Activated T-cell treated with anti-CD3 and anti-CD28 coated beads for 48 hours (primary cell): ENCODE measurements at places on chromosomes 6 and 20.

GRCh38 chr20:63119963-63120807 is 95.7 kb downstream of the YTHDF1 start:
- DNase-seq = no peak

DNA sequence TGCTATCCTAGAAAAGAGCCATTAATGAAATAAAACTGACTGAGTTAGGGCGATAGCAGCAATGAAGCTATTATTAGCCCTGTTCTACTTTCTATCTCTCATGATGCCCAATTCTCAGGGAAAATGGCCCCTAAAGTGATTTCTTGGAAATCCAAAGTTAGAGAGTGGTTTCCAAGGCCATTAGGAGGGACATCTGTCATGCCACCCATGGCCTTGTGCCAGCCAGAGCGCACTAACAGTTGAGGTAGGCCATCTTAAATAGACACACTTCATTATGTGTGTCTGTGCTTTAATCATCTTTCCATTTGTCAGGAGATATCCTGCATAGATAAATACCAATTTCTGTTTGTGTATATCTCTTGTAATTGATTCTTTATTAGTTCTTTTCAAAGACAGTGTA is 261.6 kb downstream of the NRN1 start:
- no peak for DNase-seq

DNA sequence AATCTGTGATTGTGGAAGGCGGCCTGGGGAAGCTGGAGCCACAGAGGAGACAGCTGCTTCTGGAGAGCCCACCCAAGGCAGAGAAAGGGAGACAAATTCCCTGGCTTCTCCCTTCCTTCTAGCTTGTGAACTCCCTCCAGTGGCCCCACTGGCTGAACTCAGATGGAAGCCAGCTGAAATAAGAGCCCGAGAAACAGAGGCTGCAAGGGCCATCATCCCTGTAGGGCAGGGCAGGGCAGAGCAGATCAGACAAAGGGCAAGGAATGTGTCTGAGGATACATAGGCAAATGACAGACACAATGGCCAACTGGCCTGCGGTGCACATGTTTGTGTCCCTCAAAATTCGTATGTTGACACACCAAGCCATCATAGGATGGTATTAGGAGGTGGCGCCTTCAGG is 25.3 kb downstream of the MDFI start:
- DNase-seq = no peak

DNA sequence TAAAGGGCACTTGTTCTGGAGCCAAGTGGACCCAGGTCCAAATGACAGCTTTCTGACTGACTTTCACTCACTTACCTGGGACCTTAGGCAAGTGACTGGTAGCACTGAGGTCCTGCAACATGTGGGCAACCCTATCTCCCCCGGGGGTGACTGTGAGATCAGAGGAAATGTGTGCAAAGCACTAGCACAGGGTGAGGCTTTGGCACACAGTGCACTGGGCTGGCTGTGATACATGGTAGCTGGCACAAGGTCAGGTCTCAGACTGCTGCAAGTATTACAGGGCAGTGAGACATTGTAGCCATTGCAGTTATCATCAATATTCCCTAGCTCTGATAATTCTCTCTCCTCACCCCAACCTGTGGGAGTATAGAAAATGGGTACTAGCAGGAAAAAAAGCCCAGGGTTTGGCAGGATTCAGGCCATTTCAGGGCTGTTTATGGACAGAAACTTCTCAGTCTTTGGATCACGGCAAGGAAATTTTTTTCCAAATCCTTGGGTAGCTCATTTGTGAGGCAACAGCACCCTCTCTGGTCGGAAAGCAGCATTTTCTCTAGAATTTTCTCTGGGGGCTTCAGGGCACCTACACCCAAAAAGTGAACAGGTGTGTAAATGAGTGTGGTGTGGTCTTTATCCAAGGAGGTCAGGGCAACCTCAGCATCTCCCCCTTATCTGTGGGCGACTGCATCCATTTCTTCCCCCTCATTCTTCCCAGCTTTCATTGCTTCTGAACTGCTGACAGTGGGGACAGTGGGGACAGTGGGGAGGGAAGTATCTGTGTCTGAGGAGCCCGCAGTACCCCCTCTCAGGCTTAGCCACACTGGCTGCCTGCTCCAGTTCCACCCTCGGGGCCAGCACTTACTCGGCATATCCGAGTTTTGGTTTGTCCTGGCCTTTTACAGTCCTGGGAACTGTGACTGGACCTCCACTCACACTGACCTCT is 148.7 kb upstream of the PHACTR3 start:
- no peak for DNase-seq

DNA sequence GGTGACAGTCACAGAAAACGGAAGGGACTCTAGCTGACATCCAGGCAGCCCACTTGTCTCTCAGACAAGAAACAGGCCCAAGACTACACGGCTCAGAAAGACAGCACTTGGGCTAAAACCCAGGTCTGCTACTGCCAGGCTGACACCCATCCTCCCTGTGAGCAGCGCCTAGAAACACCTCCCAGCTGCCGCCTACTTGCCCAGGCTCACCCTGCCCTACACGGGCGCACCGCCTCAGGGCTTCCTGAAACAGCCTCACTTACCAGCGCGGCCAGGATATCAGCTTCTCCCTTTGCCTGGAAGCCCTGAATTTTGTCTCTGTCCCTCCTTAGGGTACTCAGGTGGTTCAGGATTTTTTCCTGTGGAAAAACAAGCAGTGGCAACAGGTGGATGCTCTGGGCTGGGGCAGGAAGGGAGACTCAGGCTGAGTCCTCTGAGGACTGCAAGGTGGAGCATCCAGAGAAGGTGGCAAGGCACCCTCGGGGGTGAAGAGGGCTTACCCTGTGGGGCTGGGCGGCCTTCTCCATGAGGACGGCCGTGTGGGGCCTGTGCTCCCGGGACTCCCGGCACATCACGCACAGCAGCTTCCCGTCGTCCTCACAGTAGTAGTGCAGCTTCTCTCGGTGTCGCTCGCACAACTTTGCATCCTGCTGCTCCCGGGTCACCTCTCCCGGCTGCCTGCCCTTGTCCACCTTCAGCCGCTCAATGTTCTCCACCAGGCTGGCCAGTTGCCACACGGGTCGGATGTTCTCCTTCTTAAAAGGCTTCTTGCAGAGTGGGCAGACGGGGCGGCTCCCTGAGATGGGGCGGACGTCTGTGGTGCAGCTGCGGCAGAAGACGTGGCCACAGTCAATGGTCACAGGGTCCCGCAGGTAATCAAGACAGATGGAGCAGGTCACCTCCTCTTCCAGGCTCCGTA is 14.8 kb downstream of the TRIM26 start:
- no peak for DNase-seq

DNA sequence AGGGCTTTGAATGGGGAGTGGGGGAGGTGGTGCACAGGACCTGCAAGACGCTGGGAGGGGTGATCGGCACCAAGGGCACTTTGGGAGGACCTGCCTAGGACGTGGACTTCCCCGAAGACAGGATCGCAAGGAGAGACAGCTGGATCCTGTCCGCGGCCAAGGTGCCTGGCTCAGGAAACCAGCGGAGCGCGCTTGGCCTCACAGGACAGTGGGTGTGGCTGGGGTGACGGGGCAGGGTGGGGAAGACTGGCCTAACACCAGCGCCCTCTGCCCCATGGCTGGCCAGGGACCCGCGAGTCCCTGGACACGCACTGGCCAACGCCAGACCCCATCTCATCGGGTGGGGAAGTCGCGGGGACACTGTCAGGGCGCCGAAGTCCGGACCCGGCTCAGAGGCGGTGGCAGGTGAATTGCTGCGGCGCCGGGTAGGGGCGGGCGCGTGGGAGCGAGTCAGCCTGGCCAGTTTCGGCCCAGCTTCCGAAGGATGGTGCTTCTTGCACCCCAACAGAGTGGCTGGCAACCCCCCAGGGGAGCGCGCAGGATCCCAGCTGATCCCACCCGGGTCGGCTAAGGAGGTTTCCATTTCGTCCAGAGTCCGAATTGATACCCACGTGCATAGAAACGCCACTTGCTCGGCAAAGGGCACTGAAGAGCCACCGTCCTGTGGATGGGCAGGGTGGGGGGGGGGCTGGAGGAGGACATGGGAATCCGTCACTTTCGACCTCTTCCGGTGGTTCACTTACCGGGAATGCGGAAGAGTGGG is 785 bp upstream of the THBD start:
- no peak for DNase-seq

DNA sequence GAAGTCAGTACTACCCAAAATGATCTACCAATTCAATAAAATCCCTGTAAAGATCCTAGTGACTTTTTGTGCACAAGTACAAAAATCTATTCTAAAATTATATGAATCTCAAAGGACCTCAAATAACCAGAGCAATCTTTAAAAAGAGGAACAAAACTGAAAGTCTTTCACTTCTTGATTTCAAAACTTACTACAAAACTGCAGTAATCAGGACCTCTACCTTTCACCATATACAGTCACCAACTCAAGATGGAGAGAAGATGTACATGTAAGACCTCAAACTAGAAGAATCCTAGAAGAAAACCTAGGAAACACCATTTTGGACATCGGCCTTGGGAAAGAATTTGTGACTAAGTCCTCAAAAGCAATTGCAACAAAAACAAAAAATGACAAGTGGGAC is 109.5 kb upstream of the CD93 start:
- no peak for DNase-seq

DNA sequence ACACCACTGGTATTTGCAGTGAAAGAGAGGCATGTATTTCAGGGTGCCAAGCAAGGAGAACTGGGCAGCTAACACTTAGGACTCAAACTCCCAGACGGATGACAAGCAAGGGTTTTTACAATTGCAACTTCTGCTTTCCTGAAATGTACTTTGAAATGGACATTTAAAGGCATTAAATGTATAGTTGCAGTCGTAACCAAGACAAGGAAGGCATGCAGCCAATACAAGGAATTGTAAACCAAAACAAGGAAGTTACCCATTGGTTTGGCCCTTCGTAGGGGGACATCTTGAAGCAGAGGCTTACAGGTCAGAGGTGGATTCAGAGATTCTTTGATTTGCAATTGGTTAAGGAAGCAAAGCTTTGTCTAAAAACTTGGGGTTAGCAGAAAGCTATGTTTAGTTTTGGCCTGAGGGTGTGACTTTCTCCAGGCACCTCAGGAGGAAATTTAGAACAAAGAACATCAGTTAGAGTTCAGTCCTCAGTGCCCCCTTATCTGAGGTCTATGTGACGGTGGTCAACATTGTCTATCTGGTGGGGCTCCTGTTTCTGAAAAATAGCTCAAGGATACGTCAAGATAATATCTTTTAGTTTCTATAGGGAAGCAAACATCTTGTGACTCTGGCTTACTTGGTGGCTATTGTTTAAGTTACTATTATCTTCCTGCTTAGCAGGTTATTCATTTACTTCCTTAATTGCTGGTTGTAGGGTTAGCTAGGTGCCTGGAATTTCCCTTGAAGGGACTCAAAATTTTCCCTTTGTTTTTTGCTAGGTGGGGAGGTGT is 266.0 kb downstream of the CD83 start:
- no peak for DNase-seq

- DNase-seq = no peak
Observed at GRCh38 chr6:135137826-135138225, 43.3 kb upstream of the MYB start.

DNA sequence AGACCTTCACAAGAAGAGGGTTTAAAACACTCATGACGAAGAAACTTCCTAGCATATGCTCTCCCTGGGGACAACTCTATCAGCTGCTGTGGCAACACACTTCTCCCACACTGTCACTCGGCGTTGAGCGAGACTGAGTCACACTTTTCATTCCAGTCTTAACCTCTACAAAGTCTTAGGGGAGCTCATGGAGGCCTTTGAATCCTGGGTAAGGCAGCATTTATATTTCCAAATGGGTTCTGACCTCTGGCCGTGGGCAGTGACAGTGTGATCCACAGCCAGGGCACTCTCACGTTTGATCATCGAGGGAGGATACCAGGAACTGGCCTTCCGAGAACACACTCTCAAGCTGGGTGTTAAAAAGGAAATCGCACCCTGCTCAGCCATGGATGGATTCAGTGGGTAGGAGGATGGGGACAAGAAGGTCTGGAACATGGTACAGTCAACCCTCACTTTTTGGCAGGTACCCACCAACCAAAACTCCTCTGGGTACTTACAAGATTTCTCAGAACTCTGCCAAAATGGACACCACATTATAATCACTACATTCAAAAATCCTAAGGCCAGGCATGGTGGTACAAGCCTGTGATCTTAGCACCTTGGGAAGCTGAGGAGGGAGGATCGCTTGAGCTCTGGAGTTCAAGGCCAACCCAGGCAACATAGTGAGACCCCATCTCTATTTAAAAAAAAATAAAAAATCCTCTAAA is 19.6 kb downstream of the RRBP1 start:
- DNase-seq = no peak

DNA sequence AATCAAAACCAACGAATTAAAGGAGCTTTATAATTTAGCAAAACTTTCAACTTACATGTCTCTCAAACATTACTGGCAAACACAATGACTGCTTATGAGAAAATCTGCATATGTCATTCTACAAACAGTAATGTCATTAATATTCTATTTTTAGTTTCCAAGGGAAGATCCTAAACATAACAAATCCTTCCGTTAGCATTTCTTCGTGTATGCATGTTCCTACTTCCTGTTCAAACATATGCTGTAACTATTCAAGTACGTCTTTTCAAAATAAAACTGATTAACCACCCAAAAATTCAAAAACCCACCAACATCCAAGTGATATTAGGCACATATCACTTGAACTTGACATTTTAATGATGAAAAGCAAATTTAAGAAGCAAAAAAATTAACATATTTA is 131.3 kb downstream of the HACE1 start:
- no peak for DNase-seq

GRCh38 chr6:120805276-120805675 is 529.0 kb downstream of the TBC1D32 start:
- DNase-seq = no peak

DNA sequence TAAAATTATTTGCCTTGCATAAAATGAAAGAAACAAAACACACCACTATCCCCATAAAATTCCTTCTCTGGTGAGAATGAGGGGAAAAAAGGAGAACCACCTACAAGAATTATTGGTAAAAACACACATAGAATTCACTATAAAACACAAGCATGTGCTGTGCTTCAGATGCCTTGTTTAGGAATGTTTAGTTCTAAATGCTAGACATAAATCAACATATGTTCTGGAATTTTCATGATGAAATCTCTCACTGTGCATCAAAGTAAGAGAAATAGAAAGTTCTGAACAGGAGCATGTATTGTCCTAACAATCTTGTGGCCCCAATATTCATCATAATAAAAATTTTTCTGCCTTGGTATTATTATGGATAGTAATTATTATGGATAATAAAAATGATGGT is 111.0 kb downstream of the PLCB4 start:
- no peak for DNase-seq

DNA sequence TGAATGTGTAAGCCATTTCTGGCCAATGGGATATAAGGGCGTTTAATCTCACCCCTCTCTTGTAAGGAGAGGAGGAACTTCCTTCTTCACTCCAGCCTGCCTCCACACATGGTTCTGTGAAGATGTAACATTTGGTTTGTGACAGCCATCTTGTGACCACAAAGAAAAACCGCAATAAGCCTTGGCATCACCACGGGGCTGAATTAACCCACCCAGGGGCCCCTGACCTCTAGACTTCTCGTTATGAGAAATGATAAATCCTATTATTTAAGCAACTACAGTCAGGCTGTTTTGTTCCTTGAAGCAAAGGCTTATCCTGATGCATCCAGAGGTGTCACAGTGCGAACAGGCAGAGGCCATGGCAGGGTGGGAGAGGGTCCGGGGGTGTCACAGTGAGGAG is 139.7 kb downstream of the CDC5L start:
- DNase-seq = no peak
